ENCODE measurements at places on chromosomes 3 and 15. TPM values are rescaled to one million over a fixed set of nuclear protein-coding genes. Genes with fewer than 3 reads are reported as not detected.

GRCh38 chr3:55434789-55435188 is 52.3 kb downstream of the WNT5A start:
- H3K4me3 ChIP-seq: no peak overlapping the region
- peaks cover 15% of the 10 kb centered on the region for H3K27me3 ChIP-seq
- H3K36me3 ChIP-seq: no peaks in the 10 kb centered on the region
- no peak for DNase-seq
- H3K27ac ChIP-seq: no peak overlapping the region

DNA sequence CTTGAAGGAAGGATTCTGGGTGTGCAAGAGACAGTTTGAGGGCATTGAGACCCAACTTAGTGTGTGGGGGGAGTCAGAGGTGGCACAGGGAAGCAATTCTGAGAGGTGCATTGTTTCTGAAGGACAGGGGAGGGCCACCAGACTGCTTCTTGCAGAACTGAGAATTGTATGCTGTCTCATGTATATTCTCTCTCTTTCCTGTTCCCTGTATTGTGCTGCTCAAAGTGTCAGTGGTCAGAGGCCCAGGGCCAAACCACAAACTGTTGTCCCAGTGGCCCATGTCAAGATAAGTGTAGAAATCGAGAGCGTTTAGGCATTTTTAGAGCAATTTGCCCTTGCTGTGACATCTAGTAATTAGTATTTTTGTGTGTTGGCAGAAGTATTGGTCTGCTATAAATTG is 567.1 kb downstream of the EDEM1 start:
- no peaks in the 10 kb centered on the region for H3K27me3 ChIP-seq
- DNase-seq: no peak
- H3K4me1 ChIP-seq: no peaks in the 10 kb centered on the region

DNA sequence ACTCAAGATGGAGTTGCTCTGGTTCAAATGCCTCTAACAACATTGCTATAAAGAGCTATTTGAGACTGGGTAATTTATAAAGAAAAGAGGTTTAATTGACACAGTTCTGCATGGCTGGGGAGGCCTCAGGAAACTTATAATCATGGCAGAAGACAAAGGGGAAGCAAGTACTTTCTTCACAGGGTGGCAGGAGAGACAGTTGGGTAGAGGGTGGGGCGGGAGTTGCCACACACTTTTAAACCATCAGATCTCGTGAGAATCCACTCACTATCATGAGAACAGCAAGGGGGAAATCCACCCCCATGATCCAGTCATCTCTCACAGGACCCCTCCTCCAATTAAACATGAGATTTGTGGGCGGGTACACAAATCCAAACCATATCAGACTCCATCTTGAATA is 30.7 kb downstream of the MAP2K5 start:
- H3K27me3 ChIP-seq: no peaks in the 10 kb centered on the region
- H3K4me3 ChIP-seq: no peak overlapping the region
- H3K36me3 ChIP-seq: peaks cover 16% of the 10 kb centered on the region
- peaks cover 2% of the 10 kb centered on the region for H3K4me1 ChIP-seq

The CPNE9 gene
- not detected for total RNA-seq

GRCh38 chr3:14440168-14440518 is 37.7 kb downstream of the SLC6A6 start:
- DNase-seq: no peak
- peaks cover 72% of the 10 kb centered on the region for H3K4me1 ChIP-seq
- peak overlapping the region; percentile 42 for H3K27ac ChIP-seq
- H3K4me3 ChIP-seq: no peak overlapping the region
- no peaks in the 10 kb centered on the region for H3K27me3 ChIP-seq

GRCh38 chr3:127216415-127217261 is 23.7 kb downstream of the PRR23E start:
- H3K4me3 ChIP-seq: no peak overlapping the region
- H3K4me1 ChIP-seq: peaks cover 10% of the 10 kb centered on the region
- H3K27me3 ChIP-seq: peaks cover 23% of the 10 kb centered on the region

DNA sequence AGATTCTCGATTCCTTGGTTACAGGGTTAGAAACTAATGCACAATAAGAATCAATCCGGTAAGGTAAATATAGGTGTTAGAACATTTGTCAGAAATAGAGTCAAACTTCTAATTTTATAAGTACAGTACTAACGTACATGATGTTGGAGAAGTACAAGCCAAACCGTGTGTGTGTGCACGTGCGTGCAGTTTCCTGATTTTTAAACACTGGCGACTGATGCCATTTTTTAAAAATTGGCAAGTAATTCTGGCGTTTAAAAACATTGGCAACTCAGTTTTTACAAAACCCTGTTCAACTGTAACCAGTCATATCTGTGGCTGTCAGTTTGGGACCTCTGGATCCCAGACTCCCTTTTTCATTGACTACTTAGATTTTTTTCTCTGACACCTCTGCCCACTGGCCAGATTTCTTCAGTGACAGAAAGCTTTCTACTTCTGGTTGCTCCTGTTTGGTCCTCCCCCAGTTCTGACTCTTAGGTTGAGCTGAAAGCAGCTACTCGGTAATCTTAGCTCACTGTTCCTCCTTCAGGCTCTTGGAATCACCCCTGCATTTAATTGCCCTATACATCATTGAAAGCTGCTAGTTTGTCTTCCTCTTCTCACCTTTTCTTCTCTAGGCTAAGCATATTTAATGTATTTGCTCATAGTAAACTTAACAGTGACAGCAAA is 843 bp downstream of the ATG7 start:
- DNase-seq: no peak
- peaks cover 3% of the 10 kb centered on the region for H3K36me3 ChIP-seq
- peak overlapping the region; percentile 62 for H3K27ac ChIP-seq
- peak overlapping the region; percentile 79 for H3K4me3 ChIP-seq
- peaks cover 50% of the 10 kb centered on the region for H3K4me1 ChIP-seq
- no peaks in the 10 kb centered on the region for H3K27me3 ChIP-seq

- no peaks in the 10 kb centered on the region for H3K27me3 ChIP-seq
- no peaks in the 10 kb centered on the region for H3K4me1 ChIP-seq
- H3K4me3 ChIP-seq: no peak overlapping the region
- H3K36me3 ChIP-seq: no peaks in the 10 kb centered on the region
- DNase-seq: no peak
Measured at GRCh38 chr15:54033356-54033860, 55.2 kb downstream of the UNC13C start.

GRCh38 chr15:94001255-94001801 is 230.0 kb upstream of the MCTP2 start:
- no peaks in the 10 kb centered on the region for H3K36me3 ChIP-seq
- DNase-seq: no peak
- H3K4me3 ChIP-seq: no peak overlapping the region
- H3K27me3 ChIP-seq: no peaks in the 10 kb centered on the region

GRCh38 chr3:88225326-88226008 is 75.7 kb downstream of the C3orf38 start:
- no peaks in the 10 kb centered on the region for H3K36me3 ChIP-seq
- H3K27ac ChIP-seq: no peak overlapping the region
- no peaks in the 10 kb centered on the region for H3K4me1 ChIP-seq
- DNase-seq: no peak
- no peaks in the 10 kb centered on the region for H3K27me3 ChIP-seq

The EHHADH gene
- total RNA-seq: 24.8 TPM

GRCh38 chr3:182092662-182093262 is 381.0 kb downstream of the SOX2 start:
- H3K27ac ChIP-seq: no peak overlapping the region

The GCNT3 gene
- not detected for total RNA-seq

The CAMK2N2 gene
- 0.20 TPM for total RNA-seq

GRCh38 chr15:92614301-92614700 is 41.3 kb downstream of the FAM174B start:
- no peak overlapping the region for H3K27ac ChIP-seq
- peaks cover 16% of the 10 kb centered on the region for H3K4me1 ChIP-seq
- no peak overlapping the region for H3K4me3 ChIP-seq
- no peak for DNase-seq

DNA sequence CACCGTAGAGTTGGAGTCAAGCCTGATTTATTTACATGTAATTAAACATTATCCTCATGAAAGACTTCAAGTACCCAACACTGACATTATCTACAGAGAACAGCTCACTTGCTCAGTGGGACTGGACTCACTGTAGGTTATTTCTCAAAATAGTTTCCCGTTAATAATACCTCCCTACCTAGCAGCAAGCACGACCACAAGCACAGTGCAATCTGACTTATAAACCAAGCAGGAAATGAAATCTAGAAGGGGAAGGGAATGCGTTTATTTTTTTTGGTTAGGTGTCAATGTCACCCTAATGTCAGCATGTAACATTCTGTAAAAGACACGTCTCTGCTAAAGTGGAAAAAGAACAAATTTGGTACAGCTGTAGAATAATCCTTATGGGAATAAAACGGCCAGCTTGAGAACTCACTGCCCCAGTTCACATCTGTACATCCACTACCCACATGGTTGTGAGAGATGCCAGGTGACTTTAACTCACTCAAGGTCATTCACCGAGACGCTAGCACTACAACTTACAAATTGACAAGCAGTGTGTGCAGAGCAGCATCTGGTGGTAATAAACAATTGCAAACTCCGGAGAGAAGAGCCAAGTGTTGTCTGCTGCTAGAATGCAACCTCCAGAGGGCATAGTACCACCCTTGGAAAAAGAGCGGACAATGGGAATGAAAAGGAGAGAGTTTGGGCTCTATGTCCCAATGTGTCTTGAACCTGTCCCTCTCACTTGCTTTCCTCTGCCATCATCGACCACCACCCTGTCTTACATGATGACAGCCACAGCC is 242.5 kb downstream of the CADPS start:
- H3K4me3 ChIP-seq: no peak overlapping the region
- no peaks in the 10 kb centered on the region for H3K36me3 ChIP-seq
- no peak for DNase-seq
